C1 segment of cervical spinal cord (tissue), 14 donors: ENCODE measurements at places on chromosomes 12 and 14.

DNA sequence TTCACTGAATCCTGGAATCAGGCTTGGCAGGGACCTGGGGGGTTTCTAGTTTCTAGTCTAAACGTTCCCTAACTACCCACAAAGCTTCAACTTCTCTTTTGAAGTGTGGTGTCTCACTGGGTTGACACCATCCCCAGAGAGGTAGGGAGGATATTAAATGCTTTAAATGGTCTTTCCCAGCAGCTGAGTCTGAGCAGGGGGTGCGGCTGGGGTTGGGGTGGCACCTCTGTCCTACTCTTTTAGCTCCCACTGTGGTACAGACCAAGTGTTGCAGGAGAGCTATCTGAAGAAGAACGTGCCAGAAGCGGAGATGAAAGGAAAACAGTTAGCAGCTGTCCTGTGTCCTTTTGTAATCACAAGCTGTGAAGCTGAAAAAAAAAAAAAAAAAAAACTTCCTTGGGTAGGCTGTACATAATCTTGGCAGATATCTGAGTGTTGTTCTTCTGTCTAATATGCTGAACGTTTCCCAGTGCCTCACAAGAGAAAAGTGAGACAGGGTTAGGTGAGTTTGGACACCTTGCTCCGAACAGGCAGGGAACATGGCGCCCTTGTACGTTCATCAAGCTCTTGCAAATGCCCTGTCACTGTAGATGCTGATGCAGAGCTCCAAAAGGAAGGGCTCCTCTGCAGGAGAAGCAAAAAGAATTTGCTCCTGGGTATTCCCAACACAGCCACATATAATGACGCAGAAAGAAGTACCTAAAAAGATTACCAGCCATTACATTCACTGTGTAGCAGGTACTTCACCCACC lies 447.2 kb downstream of the APAF1 start:
- no peak for DNase-seq

- DNase-seq, result no peak
Observed at GRCh38 chr12:111431772-111432171, 26.0 kb downstream of the SH2B3 start.

- no peak for DNase-seq
Observed at GRCh38 chr14:77024171-77024691, 4.3 kb downstream of the IRF2BPL start.

- no peak for DNase-seq
Observed at GRCh38 chr12:1212526-1212925, 221.5 kb downstream of the ERC1 start.

GRCh38 chr12:53452159-53453077 lies 516 bp downstream of the PCBP2 start:
- DNase-seq, result peak; percentile 80

- DNase-seq, result no peak
Observed at GRCh38 chr14:88242446-88242845, 80.6 kb downstream of the KCNK10 start.

- no peak for DNase-seq
Observed at GRCh38 chr14:20512177-20512905, 7.0 kb downstream of the RNASE10 start.

DNA sequence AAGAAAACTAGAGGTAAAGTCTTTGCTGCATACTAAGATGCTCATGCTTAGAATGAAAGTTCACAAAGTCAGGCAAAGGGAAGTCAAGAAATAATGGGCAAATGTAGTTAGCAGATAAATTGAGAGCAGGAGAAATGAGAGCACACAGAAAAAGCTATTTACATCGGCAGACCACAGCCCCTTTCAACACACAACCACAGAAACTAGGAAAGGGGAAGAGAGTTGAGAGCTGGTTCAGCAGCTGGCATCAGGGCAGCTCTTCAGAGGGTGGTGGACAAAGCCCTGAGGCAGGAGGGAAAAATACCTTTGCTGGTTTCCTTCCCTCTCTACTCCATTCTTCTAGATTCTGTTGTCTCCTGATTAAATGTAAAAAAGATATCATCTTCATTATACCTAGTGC lies 95.4 kb upstream of the ANO4 start:
- no peak for DNase-seq

GRCh38 chr12:116609319-116610114 lies 50.3 kb downstream of the MAP1LC3B2 start:
- no peak for DNase-seq

DNA sequence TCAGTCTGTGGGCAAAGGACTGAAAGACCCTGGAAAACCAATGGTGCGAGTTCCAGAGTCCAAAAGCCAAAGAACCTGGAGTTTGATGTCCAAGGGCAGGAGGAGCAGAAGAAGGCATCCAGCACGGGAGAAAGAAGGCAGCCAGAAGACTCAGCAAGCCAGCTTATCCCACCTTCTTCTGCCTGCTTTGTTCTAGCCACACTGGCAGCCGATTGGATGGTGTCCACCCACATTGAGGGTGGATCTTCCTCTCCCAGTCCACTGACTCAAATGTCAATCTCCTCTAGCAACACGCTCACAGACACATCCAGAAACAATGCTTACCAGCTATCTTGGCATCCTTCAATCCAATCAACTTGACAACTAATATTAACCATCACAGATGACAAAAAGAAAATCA lies 57.2 kb upstream of the CAPRIN2 start:
- DNase-seq, result no peak

- DNase-seq, result no peak
Observed at GRCh38 chr12:64650762-64651161, 40.5 kb downstream of the RASSF3 start.

GRCh38 chr14:79281244-79282152 lies 929.8 kb downstream of the DIO2 start:
- no peak for DNase-seq

DNA sequence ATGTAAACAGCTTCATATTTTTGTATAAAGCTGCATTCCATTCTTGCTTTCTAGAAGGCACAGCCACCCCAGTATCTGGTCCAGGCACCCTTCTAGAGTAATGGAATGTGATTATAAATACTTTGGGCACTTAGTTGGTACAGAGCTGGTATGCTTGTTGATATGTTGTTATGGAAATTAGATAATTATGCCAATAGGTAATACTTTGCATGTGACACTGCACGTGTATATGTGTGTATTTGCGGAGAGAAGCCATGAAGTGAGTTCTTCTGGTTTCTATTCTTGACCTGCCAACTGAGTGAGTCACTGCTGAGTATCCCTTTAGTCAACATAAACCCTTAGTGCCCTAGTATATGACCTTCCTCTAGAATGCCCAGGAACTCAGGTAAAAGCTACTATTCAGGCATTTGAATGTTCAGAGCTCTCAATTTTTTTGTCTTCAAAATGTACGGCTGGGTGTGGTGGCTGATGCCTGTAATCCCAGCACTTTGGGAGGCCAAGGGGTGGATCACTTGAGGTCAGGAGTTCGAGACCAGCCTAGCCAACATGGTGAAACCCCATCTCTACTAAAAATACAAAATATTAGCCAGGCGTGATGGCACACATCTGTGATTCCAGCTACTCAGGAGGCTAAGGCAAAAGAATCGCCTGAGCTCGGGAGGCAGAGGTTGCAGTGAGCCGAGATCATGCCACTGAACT lies 6.2 kb upstream of the TCP11L2 start:
- DNase-seq, result no peak

GRCh38 chr12:124487066-124487833 lies 80.2 kb downstream of the NCOR2 start:
- DNase-seq, result no peak

DNA sequence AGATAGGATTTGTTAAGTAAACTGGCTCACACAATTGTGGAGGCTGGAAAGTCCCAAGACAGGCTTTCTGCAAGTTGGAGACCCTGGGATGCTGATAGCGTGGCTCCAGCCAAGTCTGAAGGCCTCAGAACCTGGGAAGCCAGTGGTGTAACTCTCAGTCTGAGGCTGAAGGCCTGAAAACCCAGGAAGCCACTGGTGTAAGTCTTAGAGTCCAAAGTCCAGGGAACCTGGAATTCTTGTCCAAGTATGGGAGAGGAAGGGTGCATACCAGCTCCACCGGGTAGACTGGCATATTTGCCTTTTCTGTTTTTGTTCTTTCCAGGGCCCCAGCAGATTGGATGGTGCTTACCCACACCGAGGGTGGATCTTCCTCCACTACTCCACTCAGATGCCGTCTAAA lies 18.1 kb downstream of the GMFB start:
- no peak for DNase-seq

GRCh38 chr14:22383515-22384166 lies 205.4 kb downstream of the DAD1 start:
- no peak for DNase-seq

DNA sequence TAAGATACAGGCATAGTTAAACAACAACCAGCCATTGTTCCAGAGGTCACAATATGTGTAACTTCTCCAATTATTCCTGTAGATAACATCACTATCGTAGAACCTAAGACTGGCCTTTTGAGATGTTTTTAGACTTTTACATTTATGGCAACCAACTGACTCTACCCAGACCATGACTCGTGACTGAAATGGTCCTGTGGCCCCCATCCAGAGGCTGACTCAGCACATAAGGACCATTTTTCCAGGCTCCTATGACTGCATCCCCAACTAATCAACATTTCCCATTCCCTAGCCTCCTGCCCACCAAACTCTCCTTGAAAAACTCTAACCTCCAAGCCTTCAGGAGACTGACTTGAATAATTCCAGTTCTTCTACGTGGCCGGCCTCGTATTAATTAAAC lies 52.6 kb upstream of the NID2 start:
- no peak for DNase-seq

- no peak for DNase-seq
Observed at GRCh38 chr14:100882026-100882967, 21.2 kb downstream of the RTL1 start.

- no peak for DNase-seq
Observed at GRCh38 chr14:102140027-102140749, 491 bp downstream of the WDR20 start.

GRCh38 chr12:23884909-23885308 lies 64.6 kb downstream of the SOX5 start:
- DNase-seq, result no peak

DNA sequence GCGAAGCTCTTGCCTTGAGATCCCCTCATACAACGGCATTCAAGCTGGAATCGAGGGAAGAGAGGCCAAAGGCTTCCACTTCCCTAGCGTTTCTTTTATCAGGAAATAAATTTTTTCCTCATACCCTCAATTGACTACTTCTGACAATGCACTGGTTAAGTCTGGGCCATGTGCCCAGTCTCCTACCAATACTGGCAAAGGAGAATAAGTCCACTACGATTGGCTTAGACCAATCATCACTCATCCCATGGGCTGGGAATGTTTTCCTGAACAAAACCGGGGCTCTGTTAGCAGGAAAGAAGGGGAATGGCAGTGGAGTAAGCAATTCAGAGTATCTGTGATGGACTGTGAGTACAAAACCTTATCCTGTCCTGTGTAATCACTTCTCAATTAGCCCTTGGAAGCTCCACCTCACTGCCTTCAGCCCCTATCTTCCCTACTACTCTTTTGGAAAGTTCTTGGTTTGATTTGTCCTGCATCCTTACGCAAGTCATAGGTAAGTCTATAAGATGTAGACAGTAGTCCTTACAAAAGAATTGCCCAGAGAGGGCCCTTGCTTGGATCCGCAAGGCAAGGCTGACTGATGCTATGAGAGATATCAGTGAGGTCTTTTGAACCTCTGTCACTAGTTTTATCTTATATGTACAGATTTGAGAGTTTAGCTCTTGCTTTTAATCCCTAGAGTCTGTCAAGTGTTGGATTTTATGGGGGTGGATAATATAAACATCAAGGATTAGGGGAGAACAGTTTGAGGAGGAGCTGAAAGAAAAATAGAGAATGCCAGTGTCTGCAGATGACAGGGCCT lies 36.3 kb upstream of the CDK17 start:
- no peak for DNase-seq

DNA sequence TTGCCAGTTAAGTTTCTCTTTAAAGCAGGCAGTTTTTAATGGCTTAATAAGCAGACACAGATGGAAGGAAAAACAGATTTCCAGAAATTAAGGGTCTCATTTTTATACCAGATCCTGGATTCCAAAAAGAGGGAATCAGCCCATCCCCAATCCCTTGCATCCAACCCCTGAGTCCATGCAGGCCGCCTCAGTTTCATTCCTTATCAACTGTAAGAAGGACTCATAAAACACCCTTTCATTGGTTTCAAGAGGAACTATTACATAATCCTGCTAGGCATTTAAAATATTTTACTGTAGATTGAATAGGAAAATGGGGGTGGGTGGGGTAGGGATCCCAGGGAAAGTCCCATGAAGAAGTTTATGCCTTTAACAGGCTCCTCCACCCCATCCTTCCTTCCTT lies 9.4 kb downstream of the CCDC184 start:
- no peak for DNase-seq

DNA sequence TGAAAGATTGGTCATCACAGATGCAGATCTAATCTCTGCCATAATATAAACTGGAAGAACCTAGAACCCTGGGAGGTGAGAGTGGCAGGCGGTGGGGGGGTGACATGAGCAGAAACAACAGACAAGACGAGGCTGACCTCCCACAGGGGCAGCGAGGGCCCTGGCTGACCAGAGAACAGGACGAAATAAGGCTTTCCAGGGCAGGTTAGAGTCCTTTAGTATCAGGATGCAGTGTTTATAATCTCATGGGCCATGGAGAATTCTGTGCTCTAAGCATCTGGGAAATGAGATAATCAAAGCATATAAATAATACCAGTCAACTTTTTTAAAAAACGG lies 102.7 kb upstream of the BCL2L14 start:
- no peak for DNase-seq

GRCh38 chr12:99332936-99333591 lies 314.5 kb upstream of the GARIN6 start:
- no peak for DNase-seq

DNA sequence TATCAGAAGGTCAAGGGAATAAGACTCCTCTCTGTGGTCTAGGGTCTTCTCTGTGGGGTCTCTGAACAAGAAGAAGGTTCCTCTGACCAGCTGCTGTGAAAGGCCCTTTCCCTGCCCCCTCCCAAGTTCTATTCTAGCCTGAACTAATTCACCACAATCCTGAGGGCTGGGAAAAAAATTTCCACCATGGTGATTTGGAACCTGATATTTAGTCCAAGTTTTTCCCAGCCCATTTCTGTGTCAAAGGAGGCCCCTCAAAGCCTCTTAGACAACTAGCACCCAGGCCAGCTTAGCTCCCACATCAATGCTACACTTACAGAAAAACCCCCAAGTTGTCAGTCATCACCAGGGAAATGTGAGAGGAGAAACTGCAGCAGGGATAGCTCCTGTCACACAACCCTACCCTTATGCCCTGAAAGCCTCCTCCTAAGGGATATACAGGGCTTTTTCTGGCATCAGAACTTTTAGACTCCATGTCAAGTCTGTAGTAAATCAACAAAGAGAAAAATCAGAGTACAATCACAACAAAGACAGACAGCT lies 4.5 kb downstream of the FMNL3 start:
- no peak for DNase-seq

- DNase-seq, result no peak
Observed at GRCh38 chr14:36315159-36315853, 5.1 kb downstream of the MBIP start.

- DNase-seq, result no peak
Observed at GRCh38 chr12:81261508-81262207, 183.8 kb downstream of the ACSS3 start.

- no peak for DNase-seq
Observed at GRCh38 chr12:66000958-66001357, 129.6 kb downstream of the LLPH start.

DNA sequence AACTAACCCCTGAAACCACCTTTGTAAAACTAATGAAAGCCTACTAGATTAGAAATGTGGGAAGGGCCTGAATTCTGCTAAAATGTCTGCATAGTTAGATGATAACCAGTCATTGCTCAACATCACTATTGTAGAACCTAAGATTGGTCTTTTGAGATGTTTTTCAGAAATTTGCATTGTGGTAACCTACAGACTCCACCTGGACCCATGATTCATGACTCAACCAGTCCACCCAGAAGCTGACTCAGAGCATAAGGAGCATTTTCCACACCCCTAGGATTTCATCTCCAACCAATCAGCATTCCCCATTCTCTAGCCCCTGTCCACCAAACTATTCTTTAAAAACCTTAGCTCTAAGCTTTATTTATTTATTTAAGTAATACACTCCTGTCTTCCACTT lies 30.4 kb upstream of the CHGA start:
- DNase-seq, result no peak
